ENCODE measurements at places on chromosomes 3 and 15. TPM values are rescaled to one million over a fixed set of nuclear protein-coding genes. Genes with fewer than 3 reads are reported as not detected.

- H3K27ac ChIP-seq, result no peak overlapping the region
- DNase-seq, result no peak
- H3K4me3 ChIP-seq, result no peak overlapping the region
- no peaks in the 10 kb centered on the region for H3K27me3 ChIP-seq
These were observed 22.6 kb downstream of the PDZRN3 start for GRCh38 chr3:73602170-73602569.

DNA sequence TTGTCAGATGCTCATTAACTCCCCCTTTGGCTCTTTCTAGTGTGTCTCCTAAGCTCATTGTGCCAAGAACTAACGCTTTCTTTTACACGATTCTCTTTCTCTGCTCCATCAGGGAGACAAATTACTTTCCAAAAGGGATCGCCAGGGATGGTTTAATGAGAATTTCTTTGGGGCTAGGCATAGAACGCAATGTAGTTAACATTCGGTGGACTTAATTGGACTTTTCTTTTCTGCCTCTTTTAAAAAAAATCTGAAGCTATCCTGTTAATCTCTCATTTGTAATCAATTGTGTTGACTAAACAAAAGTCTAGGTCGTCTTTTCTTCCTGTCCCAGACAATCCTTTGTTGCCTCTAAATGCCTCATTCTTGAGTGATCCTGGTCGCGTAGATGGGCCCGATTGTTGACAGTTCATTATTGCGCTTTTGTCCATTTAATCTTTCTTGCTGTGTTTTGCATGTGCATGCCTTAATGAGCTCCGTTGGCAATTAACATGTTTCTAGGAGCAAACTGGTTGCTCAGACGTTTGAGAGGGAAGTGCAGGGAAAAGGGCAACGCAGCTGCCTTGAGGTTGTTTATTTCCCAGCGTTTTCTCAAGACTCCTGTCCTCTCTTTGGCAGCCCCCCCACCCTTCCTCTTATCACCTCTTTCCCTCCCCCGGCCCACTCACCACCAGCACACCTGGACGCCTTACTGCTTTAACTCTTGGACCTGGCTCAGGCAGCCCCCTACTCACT, 7.8 kb downstream of the FEZF2 start:
- no peaks in the 10 kb centered on the region for H3K27me3 ChIP-seq
- no peak for DNase-seq
- no peak overlapping the region for H3K27ac ChIP-seq
- H3K4me1 ChIP-seq, result no peaks in the 10 kb centered on the region
- no peak overlapping the region for H3K4me3 ChIP-seq

- no peak overlapping the region for H3K27ac ChIP-seq
- H3K4me3 ChIP-seq, result no peak overlapping the region
- H3K36me3 ChIP-seq, result no peaks in the 10 kb centered on the region
- DNase-seq, result no peak
- no peaks in the 10 kb centered on the region for H3K4me1 ChIP-seq
These were observed 8.8 kb downstream of the DLL4 start for GRCh38 chr15:40937762-40938535.

GRCh38 chr3:107392549-107393165, 15.4 kb downstream of the CCDC54 start:
- no peaks in the 10 kb centered on the region for H3K4me1 ChIP-seq
- no peaks in the 10 kb centered on the region for H3K36me3 ChIP-seq
- no peak for DNase-seq
- no peaks in the 10 kb centered on the region for H3K27me3 ChIP-seq
- no peak overlapping the region for H3K27ac ChIP-seq

- no peaks in the 10 kb centered on the region for H3K4me1 ChIP-seq
- no peaks in the 10 kb centered on the region for H3K27me3 ChIP-seq
- H3K4me3 ChIP-seq, result no peak overlapping the region
- no peaks in the 10 kb centered on the region for H3K36me3 ChIP-seq
- no peak overlapping the region for H3K27ac ChIP-seq
These were observed 124.3 kb upstream of the RGMA start for GRCh38 chr15:93213281-93213680.

GRCh38 chr3:112807685-112808084, 39.0 kb downstream of the CD200R1L start:
- no peaks in the 10 kb centered on the region for H3K4me1 ChIP-seq
- no peaks in the 10 kb centered on the region for H3K27me3 ChIP-seq

DNA sequence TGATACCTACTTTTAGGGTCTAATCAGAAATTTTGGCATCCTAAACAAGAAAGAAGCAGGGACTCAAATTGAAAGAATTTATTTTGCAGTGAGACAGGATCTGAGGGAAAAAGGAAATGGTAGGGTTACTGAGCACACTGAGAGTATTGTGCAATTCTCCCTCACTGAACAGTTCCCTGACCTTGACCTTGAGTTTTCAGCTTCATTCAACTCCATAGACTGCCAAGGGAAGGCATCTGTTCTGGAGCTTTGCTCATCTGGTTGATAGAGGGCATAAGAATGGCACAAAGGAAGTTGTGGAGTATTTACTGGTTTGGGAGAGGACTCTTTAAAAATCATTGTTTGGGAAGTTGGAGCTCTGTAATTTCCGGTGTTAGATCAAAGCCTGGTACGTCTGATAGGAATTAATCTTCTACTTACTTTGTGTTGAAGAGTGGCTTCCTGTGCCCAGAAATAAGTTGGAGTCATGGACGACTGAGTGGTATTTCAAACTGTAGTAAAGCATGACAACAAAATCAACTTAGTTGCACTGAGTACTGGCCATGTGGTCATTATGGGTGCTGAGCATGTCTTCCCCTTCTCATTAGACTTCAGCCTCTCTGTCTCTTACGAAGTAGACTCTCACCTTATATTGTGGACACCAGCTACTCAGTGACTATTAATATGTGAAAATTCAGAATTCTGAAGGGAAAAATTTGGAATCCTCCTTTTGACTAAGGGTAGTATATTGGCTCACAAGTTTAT, 40.8 kb downstream of the CLDN1 start:
- H3K27me3 ChIP-seq, result no peaks in the 10 kb centered on the region
- H3K36me3 ChIP-seq, result no peaks in the 10 kb centered on the region
- peak overlapping the region; percentile 62 for H3K27ac ChIP-seq
- H3K4me1 ChIP-seq, result peaks cover 14% of the 10 kb centered on the region
- no peak for DNase-seq

DNA sequence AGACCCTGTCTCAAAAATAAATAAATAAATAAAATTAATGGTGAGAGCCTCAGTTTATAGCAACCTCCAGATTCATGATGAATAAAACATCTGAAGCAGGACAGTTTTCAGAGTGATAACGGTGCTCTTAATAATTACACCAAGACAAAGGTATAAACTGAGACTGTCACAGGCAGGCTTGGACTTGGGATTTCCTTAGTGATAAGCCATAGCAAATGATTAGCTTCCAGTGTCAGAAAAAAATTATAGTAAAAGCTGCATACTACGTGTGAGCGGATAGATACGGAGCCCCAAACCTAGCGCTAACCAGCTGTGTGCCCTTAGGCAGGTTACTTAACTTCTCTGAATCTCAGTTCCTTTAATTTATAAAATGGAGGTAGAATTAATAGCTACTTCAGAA, 21.5 kb downstream of the LIPH start:
- H3K4me3 ChIP-seq, result no peak overlapping the region
- no peaks in the 10 kb centered on the region for H3K4me1 ChIP-seq
- no peaks in the 10 kb centered on the region for H3K27me3 ChIP-seq
- no peaks in the 10 kb centered on the region for H3K36me3 ChIP-seq
- no peak overlapping the region for H3K27ac ChIP-seq

- no peak for DNase-seq
- H3K27ac ChIP-seq, result no peak overlapping the region
- H3K36me3 ChIP-seq, result no peaks in the 10 kb centered on the region
- H3K27me3 ChIP-seq, result no peaks in the 10 kb centered on the region
- H3K4me3 ChIP-seq, result no peak overlapping the region
- no peaks in the 10 kb centered on the region for H3K4me1 ChIP-seq
These were observed 233.9 kb downstream of the BBX start for GRCh38 chr3:107756649-107757048.

DNA sequence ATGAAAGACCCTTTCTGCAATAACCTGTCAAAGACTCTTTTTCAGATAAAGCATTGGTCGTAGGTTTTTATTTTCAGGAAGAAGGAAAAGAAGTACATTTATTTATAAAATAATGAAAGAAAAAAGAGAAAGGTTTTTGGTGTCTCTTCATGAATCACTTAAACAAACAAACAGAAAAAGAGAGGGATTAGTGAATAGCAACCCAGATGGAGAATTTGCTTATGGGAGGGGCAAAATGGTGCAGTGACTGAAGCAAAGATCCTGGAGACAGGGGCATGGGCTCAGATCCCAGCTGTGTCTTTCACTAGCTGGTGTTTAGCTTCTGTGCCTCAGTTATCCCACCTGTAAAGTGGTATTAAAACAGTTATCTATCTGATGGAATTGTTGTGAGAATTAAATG, 78.6 kb upstream of the PFN2 start:
- H3K36me3 ChIP-seq, result no peaks in the 10 kb centered on the region
- H3K27me3 ChIP-seq, result no peaks in the 10 kb centered on the region
- DNase-seq, result no peak
- H3K4me3 ChIP-seq, result no peak overlapping the region
- no peak overlapping the region for H3K27ac ChIP-seq
- no peaks in the 10 kb centered on the region for H3K4me1 ChIP-seq

- no peaks in the 10 kb centered on the region for H3K27me3 ChIP-seq
- H3K4me3 ChIP-seq, result no peak overlapping the region
- no peaks in the 10 kb centered on the region for H3K36me3 ChIP-seq
- H3K4me1 ChIP-seq, result no peaks in the 10 kb centered on the region
These were observed 190.9 kb downstream of the RPLP1 start for GRCh38 chr15:69643476-69643875.

- peak overlapping the region; percentile 85 for H3K27ac ChIP-seq
- no peak for DNase-seq
- peak overlapping the region; percentile 58 for H3K4me3 ChIP-seq
- no peaks in the 10 kb centered on the region for H3K27me3 ChIP-seq
- peaks cover 5% of the 10 kb centered on the region for H3K4me1 ChIP-seq
- H3K36me3 ChIP-seq, result no peaks in the 10 kb centered on the region
These were observed 1.1 kb downstream of the SLCO3A1 start for GRCh38 chr15:91854639-91854990.

DNA sequence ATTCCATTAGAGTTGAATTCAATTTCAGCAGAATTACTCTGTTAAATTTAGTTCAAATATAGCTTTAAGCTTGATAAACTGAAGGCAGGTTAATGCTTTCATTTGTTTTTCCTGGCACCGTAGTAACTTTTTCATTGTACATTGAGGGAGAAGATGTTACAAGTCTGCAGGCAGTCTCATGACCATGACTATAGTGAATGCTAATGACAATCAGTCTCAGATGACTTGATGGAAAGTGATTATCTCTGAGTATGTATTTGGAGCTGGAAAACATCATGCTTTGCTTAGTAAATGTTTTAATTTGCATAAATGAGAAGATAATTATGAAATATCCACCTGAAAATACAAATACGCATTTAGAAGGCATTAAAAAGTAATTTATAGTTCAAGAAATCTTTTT, 16.0 kb upstream of the RNF7 start:
- DNase-seq, result no peak
- H3K27me3 ChIP-seq, result no peaks in the 10 kb centered on the region
- H3K4me3 ChIP-seq, result no peak overlapping the region
- no peaks in the 10 kb centered on the region for H3K4me1 ChIP-seq
- no peak overlapping the region for H3K27ac ChIP-seq
- no peaks in the 10 kb centered on the region for H3K36me3 ChIP-seq

GRCh38 chr15:79157631-79158592, 67.3 kb upstream of the RASGRF1 start:
- no peak overlapping the region for H3K4me3 ChIP-seq
- H3K27me3 ChIP-seq, result no peaks in the 10 kb centered on the region
- no peaks in the 10 kb centered on the region for H3K36me3 ChIP-seq
- no peaks in the 10 kb centered on the region for H3K4me1 ChIP-seq
- no peak overlapping the region for H3K27ac ChIP-seq
- DNase-seq, result no peak

DNA sequence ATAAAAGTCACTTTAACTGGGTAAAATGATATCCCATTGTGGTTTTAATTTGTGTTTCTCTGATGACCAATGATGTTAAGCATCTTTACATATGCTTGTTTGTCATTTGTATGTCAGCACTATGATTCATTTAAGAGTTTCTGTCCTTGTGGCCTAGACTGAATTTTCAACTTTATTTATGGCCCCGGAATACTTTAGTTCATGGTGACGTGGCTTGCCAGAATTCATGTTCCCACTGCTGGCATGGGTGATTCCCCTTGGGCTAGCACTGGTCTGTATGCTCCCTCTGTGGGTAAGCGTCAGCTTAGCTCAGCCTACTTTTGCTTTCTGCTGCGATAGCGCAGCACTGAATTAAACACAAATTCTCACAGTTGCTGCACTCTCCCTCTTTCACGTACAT, 436.3 kb upstream of the SGO1 start:
- no peak overlapping the region for H3K4me3 ChIP-seq
- H3K36me3 ChIP-seq, result no peaks in the 10 kb centered on the region
- H3K27ac ChIP-seq, result no peak overlapping the region
- no peak for DNase-seq
- H3K27me3 ChIP-seq, result no peaks in the 10 kb centered on the region

GRCh38 chr3:112639455-112640225, 1.3 kb downstream of the CCDC80 start:
- H3K4me1 ChIP-seq, result peaks cover 6% of the 10 kb centered on the region
- no peaks in the 10 kb centered on the region for H3K36me3 ChIP-seq
- no peak overlapping the region for H3K4me3 ChIP-seq
- DNase-seq, result peak; percentile 20

DNA sequence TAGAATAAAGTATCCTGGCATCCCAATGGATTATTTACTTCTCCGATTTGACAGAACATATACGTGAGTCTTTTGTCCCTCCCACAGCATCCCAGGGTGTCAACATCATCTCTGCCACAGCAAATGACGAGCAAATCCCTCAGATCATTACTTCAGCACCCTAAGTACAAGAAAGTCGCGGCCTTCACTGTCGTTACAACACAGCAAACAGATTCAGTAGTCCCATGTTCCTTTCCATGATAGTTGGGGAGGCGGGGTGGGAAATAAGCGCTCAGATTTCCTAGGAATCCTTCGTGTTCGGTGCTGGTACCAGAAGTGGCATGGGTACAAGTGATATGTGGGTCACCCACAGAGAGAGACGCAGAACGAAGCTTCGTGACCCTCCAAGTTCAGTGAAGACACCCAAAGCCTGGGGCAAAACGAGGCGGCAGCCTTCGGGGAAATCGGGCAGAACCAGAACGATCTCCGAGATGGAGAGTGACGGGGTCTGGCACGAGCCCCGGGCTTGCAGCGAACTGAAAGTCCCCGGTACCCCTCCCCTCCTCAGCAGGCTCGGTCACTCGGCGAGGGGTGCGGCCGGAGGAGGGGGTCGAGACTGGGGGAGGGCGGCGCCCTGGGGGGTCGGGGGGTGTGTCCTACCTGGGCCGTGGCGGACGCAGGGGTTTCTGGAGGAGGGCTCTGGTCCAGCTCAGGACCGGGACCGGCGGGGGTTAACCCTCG, 619 bp downstream of the TTBK2 start:
- no peaks in the 10 kb centered on the region for H3K36me3 ChIP-seq
- H3K27me3 ChIP-seq, result no peaks in the 10 kb centered on the region
- H3K4me3 ChIP-seq, result peak overlapping the region; percentile 96
- H3K4me1 ChIP-seq, result peaks cover 3% of the 10 kb centered on the region
- peak overlapping the region; percentile 87 for H3K27ac ChIP-seq

GRCh38 chr15:89058876-89059405, 29.3 kb upstream of the ABHD2 start:
- DNase-seq, result no peak
- H3K4me1 ChIP-seq, result no peaks in the 10 kb centered on the region
- no peaks in the 10 kb centered on the region for H3K36me3 ChIP-seq
- no peak overlapping the region for H3K27ac ChIP-seq
- no peak overlapping the region for H3K4me3 ChIP-seq
- H3K27me3 ChIP-seq, result no peaks in the 10 kb centered on the region

- H3K36me3 ChIP-seq, result no peaks in the 10 kb centered on the region
- no peaks in the 10 kb centered on the region for H3K27me3 ChIP-seq
- H3K27ac ChIP-seq, result no peak overlapping the region
- H3K4me3 ChIP-seq, result no peak overlapping the region
- H3K4me1 ChIP-seq, result no peaks in the 10 kb centered on the region
These were observed 60.0 kb upstream of the MNS1 start for GRCh38 chr15:56524915-56525314.

Gene CFAP100
- polyA plus RNA-seq, result not detected

Gene CX3CR1
- polyA plus RNA-seq, result 0.14 TPM

Gene SHF
- polyA plus RNA-seq, result 3.2 TPM

Gene CPEB1
- 2.9 TPM for polyA plus RNA-seq

Gene SLC49A4
- 3.4 TPM for polyA plus RNA-seq
